Activated CD4-positive, CD25-positive, alpha-beta regulatory T cell treated with anti-CD3 and anti-CD28 coated beads, Interleukin-2, amount 50 U/mL, for 24 hours (primary cell): ENCODE measurements at places on chromosomes 5 and 9.

- ATAC-seq = no peak
Measured at GRCh38 chr5:160456480-160457177, 35.0 kb downstream of the PTTG1 start.

DNA sequence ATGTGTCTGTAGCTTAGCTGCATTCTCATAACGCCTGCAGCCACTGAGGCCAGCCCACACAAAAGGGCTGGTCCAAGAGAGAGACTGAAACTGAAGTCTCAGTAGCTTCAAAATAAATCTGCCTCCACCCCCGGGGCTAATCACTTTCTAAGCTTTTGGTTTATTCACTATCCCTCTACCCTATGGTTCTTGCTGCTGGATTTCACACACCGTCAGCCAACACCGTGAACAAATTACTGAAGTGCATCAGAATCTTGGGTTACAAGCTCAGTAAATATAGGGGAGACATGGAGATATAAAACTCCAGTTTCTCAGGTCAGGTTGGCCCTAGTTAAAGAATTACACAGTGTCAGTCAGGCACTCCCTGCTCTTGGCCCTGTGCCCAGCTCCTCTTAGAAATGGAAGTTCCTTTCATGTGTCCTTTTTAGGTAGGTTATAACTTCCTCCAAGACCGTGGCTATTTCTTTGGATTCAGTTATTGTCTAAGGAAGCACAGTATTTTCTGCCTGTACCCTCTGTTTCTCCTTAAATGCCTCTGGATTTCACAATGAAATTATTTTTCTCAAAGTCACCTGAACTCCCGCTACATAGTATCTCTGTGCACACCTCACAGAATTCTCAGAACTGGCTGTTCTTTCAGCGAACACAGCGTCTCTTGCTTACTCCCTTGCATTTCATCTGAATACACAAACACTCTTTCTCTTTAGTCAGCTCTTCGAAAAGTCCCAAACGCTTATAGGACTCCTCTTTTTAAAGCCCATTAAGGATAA is 112.5 kb downstream of the FAM174A start:
- ATAC-seq = peak; percentile 67

DNA sequence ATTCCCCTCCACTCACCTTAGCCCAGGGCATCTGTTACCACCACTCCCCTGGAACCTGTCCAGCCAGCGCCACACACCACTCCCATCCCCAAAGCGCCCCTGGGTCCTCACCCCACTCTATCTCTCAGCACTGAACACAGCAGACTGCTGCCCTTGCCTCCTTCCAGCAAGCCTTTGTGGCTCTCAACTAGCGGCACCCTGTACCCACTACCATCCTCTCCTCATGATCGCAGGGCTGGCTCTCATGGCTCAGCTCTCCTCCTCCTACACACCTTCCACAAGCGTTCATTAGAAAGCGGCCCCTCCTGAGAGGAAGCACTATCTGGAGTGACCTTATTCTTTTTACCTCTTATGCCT is 13.3 kb upstream of the BASP1 start:
- no peak for ATAC-seq

DNA sequence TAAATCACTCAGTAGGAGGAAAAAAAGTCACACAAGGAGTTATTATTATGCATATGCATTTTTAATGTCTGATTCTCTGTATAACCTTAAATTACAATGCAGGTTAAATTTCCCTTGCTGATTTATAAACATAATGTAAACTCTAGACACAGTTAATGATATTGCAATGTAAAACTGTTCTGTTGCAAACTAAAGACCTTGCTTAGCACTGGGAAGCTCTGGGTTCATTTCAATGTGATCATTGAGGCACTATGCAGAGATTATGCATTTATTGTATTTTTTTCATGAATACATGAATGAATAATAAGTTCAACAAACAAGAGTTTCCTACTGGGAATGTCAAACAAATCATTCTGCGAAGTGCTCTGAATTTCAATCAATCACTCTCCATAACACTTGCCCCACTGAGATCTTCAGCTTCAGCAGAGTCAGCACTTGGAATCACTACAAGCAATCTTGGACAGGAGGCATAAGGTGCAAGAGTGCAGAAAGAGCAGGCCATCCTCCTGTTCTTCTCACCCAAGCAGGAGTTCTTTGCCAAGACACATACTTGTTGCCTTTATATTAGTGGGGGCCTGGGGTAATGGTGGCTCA is 232.1 kb downstream of the CSNK1G3 start:
- no peak for ATAC-seq
